Stimulated activated CD8-positive, alpha-beta memory T cell treated with anti-CD3 and anti-CD28 coated beads, Interleukin-15, amount 100 ng/mL, for 4 hours (primary cell): ENCODE measurements at places on chromosomes 1 and 21.

DNA sequence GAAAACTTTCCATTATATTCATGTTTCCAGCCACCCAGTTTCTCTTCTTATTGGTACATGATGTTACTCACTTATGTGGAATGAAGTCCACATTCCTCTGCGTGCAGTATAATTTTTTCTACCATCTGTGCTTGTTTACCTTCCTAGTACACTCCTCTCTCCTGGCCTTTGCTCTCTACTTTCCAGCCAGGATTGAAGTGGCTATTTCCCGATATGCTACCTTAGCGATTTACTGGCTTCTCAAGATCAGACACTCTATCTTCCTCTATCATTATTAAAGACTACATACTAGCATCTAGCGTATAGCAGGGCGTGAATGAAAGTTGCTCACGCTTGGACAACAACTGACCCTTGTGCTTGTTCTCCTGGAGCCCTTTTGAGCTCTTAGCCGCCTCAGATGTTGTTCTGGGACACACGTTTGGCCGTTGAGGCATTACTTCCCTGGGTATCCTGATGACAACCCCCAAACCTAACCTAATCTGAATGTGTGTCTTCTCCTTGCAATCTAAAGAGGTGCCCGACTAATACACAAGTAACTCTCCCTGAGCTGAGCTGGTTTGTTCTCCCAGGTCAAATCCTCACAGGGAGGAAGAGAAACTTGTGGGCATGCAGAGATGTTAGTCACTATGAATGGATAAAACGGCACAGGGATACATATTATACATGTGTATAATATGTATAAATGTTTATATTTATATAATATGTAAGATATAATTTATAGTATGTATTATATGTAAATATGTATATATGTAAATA lies 13.4 kb upstream of the MTARC2 start:
- no peak for DNase-seq

- no peak for DNase-seq
Observed at GRCh38 chr1:243465081-243465480, 209.2 kb downstream of the SDCCAG8 start.

DNA sequence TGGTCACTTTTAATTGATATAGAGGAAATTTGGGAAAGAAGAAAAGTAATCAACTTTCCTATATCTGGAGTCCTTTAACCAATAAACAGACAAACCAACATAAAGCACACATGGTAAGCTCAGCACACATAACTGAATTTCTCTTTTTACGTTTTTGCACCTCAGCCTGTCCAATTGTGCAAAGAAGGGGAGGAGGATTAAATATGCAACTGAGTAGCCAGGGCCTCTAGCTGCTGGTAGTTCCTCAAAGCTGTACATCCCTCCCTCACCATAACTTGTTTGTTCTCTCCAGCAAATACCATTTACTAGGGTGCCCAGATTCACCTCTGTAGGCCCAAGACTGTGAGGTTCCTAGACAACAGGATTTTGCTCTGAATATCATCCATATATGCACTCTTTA lies 25.4 kb downstream of the ST6GALNAC5 start:
- no peak for DNase-seq

- no peak for DNase-seq
Observed at GRCh38 chr1:206856674-206857464, 8.6 kb upstream of the IL20 start.

DNA sequence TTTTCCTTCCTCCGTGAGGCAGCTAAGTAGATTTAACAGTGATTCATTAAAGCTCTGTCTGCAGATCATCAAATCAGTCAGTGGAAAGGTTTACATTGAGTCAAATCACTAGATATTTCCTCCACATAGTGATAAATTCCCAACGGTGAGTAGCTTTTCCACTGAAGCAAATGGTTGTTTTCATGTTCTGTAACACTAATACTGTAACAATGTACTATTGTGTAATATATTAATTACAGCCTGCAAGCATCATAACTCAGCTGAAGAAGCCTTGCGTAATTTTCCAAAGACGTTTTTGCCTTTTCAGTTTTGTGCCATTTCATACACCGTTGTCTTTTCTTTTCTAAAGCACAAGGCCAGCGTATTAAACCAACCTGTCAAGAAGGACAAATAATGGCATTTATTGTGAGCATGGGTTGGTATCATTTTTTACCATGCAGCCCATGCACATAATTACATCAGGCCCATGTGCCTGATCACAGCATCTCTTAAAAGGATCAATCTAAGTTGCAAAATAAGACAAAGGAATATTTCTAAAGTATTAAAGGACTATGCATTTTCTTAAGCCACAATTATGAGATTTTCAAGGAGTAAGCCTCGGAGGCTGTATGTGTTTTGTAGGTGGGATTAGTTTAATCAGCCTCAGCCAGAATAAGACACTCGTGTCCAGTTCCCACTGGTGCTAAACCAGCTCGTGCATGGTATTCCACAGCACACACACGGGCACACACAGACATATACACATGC lies 16.7 kb upstream of the PDE9A start:
- no peak for DNase-seq

DNA sequence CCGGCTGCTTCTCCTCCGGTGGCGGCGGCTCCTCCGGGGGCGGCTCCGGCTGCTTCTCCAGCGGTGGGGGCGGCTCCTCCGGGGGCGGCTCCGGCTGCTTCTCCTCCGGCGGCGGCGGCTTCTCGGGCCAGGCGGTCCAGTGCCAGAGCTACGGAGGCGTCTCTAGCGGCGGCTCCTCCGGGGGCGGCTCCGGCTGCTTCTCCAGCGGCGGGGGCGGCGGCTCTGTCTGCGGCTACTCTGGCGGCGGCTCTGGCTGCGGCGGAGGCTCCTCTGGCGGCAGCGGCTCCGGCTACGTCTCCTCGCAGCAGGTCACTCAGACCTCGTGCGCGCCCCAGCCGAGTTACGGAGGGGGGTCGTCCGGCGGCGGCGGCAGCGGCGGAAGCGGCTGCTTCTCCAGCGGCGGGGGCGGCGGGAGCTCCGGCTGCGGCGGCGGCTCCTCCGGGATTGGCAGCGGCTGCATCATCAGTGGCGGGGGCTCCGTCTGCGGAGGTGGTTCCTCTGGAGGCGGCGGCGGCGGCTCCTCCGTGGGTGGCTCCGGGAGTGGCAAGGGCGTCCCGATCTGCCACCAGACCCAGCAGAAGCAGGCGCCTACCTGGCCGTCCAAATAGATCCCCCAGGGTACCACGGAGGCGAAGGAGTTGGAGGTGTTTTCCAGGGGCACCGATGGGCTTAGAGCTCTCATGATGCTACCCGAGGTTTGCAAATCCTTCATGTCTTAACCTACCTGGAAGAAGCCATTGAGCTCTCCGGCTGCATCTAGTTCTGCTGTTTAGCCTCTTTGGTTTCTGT lies 2.0 kb downstream of the LORICRIN start:
- no peak for DNase-seq

GRCh38 chr1:237342730-237343129 lies 300.7 kb downstream of the RYR2 start:
- no peak for DNase-seq

GRCh38 chr1:36253161-36253862 lies 29.1 kb downstream of the THRAP3 start:
- DNase-seq, result no peak

GRCh38 chr1:53449021-53449420 lies 10.2 kb upstream of the DMRTB1 start:
- DNase-seq, result no peak

DNA sequence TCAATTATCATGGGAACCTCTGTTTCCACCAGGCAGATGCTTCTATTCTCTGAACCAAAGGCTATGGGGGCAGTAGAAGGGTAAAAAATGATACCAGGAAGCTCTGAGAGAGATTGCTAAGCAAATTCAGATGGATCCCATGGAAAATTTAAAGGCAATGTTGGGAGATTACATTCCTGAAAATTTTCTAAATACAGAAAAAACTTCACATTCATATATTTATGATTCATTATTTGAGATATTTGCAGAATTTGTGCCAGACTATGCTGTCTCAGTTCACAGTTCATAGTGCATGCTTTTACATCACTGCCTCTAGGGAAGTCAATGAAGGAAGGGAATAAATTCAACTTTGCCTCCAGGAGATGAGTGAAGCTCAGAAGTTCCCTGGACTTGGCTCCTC lies 57.5 kb downstream of the KCNT2 start:
- DNase-seq, result no peak

DNA sequence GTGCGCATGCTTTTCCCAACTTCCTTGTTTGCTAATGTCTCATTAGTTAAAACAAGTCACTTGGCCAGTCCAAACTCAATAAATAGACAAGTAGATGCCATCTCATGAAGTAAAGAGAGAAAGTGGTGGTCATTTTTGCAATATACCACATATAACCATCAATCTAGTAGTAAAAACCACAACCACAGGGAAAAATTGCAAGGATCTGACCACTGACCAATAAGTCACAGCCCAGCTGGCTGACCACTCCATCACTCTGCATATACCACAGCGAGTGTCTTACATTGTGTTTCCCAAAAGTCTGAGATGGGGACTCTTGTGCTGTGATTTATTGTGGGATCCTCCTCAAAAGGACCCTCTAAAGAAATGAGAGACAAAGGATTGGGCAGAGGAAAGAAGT lies 76.0 kb downstream of the FH start:
- DNase-seq, result no peak

DNA sequence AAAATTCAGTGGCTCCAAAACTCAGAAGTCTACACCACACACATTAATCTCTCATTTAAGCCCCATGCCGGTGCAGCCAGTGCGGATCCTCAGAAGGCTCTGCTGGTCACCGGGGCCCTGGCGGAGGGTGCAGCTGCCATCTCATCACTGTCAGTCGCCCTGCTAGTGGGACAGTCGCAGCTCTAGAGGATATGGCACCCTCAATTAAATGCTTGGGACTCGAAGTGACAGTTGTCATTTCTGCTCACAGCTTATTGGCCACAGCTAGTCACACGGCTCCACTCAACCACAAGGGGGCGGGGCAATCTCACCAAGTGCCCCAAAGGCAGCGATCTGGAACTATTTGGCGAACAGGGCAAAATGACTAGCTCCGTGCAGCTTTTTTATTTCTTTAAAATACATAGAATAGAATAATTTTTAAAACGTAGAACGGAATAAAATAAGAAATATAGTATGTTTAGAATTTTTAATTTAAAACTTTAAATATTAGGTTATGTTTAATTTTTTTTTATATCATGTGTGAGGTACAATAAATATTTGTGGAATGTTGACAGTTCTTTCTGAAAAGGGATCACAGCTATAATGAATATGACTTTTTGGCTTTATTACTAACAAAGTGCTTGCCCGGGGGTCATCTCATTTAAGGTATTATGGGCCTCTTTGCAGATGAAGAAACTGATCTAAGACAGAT lies 8.0 kb upstream of the MAN1C1 start:
- DNase-seq, result peak; percentile 78

DNA sequence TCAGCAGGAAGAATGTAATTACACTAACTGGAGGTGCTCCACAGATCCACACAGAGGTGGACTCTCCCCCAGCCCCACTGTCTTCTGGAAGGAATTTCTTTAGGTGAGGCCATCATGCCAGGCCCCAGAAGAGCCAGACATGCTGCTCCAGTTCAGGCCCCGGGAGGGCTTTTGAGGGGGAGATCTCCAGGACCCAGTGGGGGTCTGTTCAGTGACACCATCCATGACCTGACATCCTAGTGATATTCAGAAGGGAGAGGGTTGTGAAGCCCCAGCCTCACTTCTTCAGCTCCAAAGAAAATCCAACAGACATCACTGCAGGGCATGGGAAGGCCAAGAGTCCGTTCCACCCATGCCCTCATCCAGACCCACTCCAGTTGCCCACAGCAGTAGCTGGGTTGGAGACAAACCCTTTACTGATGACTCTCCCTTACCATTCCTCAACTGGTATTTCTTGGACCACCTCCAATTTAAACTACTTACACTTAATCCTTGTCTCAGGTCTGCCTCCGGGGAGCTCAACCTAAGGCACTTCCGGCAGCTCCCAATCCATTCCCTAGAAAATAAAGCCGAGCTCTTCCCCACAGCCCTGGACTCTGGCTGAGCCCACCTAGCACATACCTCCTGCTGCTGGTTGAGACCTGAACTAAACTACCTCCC lies 39.2 kb downstream of the CSMD2 start:
- no peak for DNase-seq

GRCh38 chr1:206761159-206761768 lies 9.3 kb upstream of the IL19 start:
- no peak for DNase-seq

- DNase-seq, result no peak
Observed at GRCh38 chr1:230578616-230579015, 63.7 kb upstream of the COG2 start.

DNA sequence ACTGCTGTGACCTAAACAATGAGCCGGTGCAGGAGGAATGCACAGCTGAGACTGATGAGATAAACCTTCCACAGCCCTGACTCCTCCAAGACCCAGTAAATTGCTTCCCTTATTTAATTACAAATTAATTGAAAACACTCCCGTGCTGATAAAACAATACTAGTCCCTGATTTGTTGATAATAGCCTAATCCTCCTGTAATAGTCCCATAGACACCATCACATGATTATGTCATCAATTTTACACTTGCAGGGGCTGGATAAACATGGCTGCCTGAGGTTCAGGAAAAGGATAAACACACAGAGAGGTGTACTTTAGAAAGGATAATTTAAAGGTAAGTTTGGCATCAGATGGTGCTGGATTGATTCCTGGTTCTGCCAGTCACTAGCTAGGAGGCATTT lies 84.6 kb upstream of the SPAG17 start:
- DNase-seq, result no peak

- no peak for DNase-seq
Observed at GRCh38 chr1:217564833-217565232, 66.1 kb downstream of the GPATCH2 start.

DNA sequence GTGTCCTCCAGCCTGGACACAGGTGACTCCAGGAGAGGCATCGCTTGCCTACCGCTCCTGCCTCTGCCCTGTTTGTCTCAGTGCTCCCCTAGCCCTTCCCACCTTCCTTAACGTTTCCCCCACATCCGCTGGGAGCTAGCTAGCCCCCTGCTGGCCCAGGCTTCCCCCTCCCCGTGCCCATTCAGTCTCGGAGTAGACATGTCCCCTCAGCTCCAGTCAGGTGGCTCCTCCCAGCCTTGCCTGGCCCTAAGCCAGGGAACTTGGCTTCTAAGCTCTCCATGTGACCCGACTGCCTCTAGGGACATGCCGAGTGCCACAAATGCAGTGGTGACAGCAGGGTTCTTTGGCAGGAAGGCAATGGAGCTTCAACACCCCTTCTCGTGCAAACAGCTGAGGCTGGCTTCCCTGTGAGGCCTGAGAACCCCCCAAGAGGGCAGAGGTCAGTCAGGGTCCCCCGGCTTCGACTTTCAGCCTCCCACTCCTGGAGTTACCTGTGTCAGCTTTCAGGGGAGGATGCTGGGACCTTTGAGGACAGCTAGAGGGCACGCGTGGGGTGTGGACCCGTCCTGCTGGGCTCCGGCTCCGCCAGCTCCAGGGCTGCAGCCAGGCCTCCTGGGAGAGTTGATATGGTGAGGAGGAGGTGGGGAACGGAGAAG lies 16.2 kb downstream of the DRAXIN start:
- DNase-seq, result no peak

GRCh38 chr1:17437580-17438317 lies 1.7 kb downstream of the RCC2 start:
- DNase-seq, result peak; percentile 51

GRCh38 chr1:8047686-8048445 lies 21.8 kb upstream of the ERRFI1 start:
- no peak for DNase-seq
